ENCODE measurements at places on chromosomes 6 and 20.

- DNase-seq = no peak
These were observed 12.1 kb downstream of the TAF4 start for GRCh38 chr20:62053465-62054196.

DNA sequence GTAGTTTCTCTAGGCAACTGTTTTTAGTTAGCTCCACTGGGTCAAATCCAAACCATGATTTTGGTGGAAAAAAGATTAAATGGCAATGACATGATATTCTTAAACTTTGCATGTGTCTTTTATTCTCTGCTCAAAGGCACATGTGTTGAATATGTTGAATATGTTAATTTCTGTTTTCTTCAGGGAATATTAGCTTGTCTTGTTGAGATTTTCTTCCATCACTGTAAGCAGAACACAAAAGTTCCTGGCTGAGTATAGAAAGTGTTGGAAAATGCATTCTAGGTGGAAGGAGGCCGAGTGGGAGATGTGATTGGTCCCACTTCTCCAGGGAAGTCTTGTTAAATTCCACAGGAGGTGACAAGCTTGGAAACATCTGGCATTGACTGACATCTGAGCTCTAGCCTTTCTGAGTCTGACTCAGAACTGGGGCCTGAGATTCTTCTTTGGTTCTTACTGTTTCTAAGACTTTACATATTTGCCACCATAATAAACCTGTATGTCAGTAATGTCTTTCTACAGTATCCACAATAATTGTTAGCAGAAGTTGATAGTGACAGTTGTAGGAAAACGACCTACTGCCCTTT is 81.1 kb downstream of the LAMA4 start:
- no peak for DNase-seq

DNA sequence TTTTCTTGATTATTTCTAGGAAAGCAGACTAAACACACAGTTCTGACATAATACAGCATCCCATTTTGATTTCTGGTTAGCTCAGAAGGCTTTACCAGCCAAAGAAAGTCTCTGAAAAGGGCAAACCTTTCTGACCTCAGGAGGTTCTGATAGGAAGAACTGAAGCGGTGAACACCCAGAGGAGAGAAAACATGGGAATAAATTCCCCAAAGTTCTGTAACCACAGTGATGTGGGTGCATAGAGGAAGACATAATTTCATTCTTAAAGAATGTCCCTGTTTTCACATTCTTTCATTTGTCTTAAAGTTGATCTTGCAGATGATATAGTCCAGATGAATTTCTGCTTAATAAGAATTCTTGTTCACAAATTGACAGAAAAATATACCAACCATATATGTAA is 60.3 kb downstream of the RSPO3 start:
- no peak for DNase-seq

- peak; percentile 57 for DNase-seq
These were observed 290.3 kb upstream of the STXBP5 start for GRCh38 chr6:146913842-146914488.
